Stimulated activated CD4-positive, alpha-beta T cell treated with anti-CD3 and anti-CD28 coated beads, Interleukin-1b, Interleukin-23, amount 100 ng/mL, for 24 hours (primary cell): ENCODE measurements at places on chromosomes 7 and 10.
A peak's percentile ranks its signal among the peaks of the same experiment; 100 is the strongest.

DNA sequence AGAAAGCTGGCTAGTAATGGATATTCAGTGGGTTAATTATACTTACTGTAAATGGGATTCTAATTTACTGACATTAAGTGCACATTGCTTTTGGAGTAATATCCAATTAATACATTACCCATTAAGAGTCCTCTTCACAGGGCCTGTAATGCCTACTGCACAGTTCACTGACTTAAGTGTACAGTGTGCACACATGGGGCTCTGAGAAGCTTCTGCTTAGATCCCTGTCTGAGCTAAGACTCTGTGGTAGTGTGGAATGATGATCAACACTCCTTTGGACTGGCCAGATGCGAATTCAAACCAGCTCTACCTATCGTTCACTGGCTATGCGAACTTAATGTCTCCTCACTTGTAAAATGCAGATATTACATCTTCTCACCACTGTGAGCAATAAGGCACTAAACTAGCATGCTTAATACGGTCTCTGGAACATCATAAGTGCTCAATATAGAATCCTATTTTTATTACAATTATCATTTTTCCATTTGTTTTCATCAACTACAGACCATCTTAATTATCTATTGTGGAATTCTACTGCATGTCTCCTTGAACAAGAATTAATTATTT, 53.8 kb upstream of the SEC61G start:
- DNase-seq: no peak

GRCh38 chr10:82267960-82268359, 393.0 kb downstream of the NRG3 start:
- no peak for DNase-seq

DNA sequence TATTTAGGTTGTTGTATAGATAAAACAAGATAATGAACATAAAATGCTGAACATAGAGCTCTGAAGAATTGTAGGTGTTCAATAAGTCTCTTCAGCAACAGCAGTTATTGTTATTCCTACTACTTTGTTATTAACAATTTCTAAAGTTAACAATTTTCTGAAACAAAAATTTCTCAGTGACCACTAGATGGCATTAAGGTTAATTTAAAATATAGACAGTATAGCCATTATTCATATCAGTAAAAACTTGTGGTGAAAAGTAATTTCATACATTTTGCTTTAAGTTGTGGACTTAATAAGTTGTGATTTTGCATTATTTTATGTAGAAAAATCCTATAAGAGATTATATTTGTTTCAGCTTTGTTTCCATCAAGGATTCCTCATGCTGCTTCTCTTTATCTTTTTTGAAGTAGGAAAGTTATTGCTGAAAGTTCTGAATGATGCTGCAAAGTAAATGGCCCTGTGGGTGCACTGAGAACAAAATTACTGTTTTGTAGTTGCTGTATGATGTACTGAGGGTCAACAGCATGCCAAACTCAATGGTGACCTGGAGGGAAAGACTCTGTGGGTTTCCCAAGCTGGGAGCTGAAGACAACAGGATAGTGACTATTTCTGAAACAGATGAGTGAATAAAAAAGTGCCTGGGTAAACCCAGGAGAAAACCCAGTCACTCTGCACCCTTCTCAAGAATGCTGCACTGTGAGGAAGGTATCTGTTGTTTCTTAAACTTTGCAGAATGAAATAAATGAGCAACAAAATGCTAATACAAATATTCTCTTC, 253.6 kb downstream of the KIF20B start:
- DNase-seq: no peak

- no peak for DNase-seq
Measured at GRCh38 chr10:33047655-33048054, 89.6 kb upstream of the ITGB1 start.

- no peak for DNase-seq
Measured at GRCh38 chr7:105389088-105389650, 448 bp upstream of the SRPK2 start.

DNA sequence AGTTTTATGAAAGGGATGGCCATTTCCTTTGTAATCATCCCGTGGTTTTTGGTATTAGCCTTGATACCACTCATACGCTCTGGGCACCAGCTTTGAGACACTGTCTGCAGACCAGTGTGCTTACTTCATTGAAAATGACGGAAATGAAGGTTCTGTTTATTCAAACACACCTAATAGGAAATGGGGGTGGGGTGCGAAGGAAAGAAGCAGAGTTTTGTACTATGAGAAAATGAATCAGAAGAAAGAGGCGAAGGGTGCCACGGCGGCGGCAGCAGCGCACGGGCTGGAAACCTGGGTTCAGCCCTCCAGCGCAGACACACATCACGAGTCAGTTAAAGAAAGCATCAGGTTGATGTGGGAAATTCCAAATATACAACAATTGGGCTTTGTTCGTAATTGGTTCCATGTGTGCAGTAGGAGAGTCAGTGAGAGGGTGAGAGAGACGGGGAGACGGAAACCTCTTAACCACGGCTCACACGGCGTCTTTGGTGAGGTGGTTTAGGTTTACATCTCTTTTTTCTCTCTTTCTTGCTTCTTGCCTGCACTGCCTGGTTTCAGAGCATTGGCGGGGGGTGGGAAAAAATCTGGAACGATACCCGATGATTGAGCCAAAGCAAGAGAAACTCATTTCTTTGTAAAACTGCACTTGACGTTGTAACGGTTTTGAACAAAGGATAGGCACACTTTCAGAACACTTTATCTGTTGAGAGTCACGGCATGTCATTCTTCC, 321.2 kb downstream of the FRMD4A start:
- peak; percentile 39 for DNase-seq

GRCh38 chr10:95389982-95390381, 99.2 kb upstream of the PDLIM1 start:
- no peak for DNase-seq

- DNase-seq: no peak
Measured at GRCh38 chr10:103334567-103334966, 16.4 kb downstream of the PCGF6 start.

DNA sequence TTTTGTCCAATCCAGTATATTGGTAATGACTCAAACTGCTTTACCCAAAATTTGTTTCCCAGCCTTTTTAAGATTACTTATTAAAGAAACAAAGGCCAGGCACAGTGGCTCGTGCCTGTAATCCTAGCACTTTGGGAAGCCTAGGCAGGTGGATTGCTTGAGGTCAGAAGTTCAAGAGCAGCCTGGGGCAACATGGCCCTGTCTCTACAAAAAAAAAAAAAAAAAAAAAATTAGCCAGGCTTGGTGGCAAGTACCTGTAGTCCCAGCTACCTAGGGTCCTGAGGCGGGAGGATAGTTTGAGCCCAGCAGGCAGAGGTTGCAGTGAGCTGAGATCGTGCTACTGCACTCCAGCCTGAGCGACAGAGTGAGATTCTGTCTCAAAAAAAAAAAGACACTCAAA, 7.0 kb upstream of the ARHGAP12 start:
- no peak for DNase-seq

- no peak for DNase-seq
Measured at GRCh38 chr10:85444868-85445267, 921.7 kb downstream of the GRID1 start.

GRCh38 chr10:113142601-113143362, 192.7 kb downstream of the TCF7L2 start:
- DNase-seq: no peak

GRCh38 chr7:108203537-108203936, 73.4 kb upstream of the LAMB4 start:
- DNase-seq: no peak
